ENCODE measurements at places on chromosomes 6 and 20.

DNA sequence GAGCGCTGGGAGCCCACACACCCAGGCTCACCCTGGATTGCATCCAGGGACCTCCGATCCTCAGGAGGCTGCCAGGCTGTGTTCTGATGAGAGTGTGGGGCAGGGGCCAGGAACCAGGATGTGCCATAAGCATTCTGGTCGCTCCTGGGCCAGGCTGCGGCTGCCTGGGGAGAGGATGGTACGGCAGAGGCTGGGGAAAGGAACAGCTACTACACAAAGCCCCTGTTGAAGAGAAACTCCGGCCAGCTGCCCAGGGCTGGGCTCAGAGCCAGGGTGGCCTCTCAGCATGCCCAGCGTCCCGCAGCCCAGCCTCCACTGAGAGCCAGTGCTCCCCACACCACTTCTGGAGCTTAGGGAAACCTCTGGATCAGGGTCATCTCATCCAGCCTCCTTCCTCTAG, 21.7 kb upstream of the OCSTAMP start:
- ATAC-seq = no peak

DNA sequence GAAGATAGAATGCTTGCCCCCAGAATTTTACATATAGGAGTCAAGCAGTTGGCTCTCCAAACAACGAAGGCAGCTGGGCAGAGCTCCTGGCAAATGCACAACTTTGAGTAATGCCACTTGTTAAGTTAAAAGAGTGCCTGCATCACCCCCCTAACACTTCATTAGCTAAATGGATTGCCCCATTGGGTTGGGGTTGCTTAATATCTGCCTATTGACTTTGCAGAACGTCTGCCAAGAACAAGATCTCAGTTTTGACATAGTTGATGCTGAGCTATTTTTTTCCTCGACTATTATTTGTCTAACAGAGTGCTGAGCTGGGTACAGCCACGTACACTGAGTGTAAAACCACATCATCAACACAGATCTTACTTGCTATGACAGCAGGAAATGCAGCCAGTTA, 12.1 kb downstream of the ANKRD60 start:
- no peak for ATAC-seq

- ATAC-seq = no peak
Observed at GRCh38 chr6:114452785-114453401, 110.1 kb upstream of the HS3ST5 start.

- ATAC-seq = no peak
Observed at GRCh38 chr6:121188356-121188755, 145.9 kb downstream of the TBC1D32 start.

- no peak for ATAC-seq
Observed at GRCh38 chr6:47075741-47076421, 33.7 kb upstream of the ADGRF1 start.

GRCh38 chr20:62433658-62434497, 6.5 kb upstream of the RBBP8NL start:
- no peak for ATAC-seq

DNA sequence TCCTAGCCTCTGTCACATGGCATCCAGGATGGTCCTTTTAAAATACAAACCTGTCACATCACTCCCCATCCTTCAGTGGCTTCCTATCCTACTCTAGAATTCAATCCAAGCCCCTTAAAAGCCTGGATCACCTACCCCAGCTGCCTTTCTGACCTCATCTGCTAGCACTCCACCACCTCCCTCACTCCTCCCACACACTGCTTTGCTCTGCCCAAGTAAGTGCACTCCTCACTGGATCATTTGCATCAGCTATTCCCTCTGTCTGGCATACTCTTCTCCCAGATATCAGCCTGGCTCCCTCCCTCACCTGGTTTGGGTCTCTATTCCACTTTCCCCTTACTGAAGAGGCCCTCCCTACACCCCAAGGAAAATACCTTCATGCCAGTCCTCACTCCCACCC, 10.5 kb downstream of the C6orf136 start:
- ATAC-seq = no peak

DNA sequence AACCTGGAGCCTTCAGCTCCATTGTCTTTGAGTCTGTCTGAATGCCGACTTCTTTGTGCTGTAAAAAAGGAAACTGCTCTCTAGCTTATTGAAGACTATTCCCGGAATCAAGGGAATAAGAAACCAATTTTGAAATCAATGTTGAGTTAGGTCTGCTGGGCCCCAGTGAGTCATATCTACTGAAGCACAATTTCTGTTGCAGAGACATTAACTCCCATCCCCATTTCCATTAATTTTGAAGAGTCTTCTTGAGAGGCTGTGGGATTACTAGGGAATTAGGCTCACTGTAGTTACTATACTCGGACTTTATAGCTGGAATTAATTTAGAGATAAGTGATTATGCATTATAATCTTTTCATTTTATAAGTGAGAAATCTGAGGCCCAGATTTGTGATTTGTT, 116.7 kb downstream of the SLC35F1 start:
- no peak for ATAC-seq

GRCh38 chr6:21019614-21020013, 485.4 kb downstream of the CDKAL1 start:
- ATAC-seq = no peak

- peak; percentile 44 for ATAC-seq
Observed at GRCh38 chr6:338815-339262, 46.6 kb downstream of the DUSP22 start.

DNA sequence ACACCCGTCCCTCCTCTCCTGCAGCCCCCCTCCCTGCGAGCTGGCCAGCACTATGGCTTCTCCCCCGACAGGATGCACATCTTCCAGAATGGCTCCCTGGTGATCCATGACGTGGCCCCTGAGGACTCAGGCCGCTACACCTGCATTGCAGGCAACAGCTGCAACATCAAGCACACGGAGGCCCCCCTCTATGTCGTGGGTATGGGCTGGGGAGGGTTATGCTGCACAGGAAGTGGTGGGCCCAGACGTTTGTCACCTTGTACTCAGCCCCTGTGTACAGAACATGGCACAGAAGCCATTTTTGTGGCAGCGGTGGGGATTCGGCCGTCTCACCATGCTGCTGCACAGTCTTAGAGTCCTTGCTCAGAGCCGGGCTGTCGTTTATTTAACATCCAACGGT, 29.0 kb upstream of the SRF start:
- peak; percentile 19 for ATAC-seq

DNA sequence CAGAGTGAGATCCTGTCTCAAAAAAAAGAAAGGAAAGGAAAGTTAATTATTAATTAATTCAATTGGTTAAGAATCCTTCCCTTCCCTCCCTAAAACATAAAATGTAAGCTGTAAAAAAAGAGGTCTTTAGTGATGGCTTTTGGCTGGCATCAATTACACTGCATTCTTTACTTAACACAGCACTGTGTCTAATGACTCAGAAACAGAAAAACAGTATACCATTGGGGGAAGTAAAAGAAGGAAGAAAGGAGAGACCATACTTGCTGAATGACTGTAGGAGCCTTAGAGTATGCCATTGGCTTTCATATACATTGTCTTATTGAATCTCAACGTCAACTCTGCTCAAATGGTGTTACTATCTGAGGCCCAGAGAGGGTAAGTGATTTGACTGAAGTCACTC, 18.3 kb upstream of the CITED2 start:
- ATAC-seq = peak; percentile 41

DNA sequence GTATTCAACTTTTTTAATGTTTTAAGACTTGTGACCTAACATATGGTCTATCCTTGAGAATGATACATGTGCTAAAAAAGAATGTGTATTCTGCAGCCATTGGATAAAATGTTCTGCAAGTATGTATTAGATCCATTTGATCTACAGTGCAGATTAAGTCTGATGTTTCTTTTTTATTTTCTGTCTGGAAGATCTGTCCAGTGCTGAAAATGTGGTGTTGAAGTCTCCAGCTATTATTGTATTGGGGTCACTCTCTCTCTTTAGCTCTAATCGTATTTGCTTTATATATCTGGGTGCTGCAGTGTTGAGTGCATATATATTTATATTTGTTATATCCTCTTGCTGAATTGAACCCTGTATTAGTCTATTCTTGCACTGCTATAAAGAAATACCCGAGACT, 44.2 kb upstream of the TRIM39 start:
- no peak for ATAC-seq

GRCh38 chr6:73011945-73012344, 213.4 kb downstream of the KHDC1L start:
- ATAC-seq = no peak

- ATAC-seq = no peak
Observed at GRCh38 chr6:43306086-43306485, 2.5 kb downstream of the CRIP3 start.

DNA sequence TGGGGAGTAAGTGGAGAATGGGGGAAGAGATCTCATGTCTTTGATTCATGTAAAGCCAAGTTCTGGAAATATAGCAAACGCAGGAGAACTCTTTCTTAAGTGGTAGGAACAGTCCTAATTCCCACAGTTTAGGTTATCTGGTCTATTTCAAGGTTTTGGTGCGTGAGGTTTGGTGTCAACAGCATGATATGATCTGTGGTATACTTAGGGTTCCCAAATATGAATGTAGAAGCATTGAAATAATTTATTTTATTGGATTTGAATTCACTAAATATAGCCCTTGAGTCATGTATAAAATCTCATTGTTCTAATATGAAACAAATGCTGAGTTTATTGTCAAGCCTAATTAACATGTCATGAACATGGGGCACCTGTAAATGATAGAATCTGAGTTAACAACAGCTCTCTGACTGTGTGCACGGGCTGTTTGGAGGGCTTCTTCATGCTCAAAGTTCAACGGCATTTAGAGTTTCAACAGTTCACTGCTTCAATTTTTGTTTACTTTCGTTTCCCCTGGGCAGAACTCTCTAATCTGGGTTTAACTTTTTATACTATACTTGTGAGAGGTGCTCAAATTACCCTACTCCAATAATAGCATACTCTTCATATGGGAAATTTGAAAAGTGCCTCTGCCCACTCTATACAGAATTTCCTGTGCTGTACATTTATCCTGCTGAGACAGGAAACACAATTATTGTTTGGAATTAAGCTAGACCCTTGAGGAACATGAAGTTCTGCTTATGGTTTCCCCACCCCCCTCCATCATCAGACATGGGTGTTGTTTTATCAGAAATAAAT, 236.3 kb upstream of the ZNF217 start:
- ATAC-seq = peak; percentile 39

DNA sequence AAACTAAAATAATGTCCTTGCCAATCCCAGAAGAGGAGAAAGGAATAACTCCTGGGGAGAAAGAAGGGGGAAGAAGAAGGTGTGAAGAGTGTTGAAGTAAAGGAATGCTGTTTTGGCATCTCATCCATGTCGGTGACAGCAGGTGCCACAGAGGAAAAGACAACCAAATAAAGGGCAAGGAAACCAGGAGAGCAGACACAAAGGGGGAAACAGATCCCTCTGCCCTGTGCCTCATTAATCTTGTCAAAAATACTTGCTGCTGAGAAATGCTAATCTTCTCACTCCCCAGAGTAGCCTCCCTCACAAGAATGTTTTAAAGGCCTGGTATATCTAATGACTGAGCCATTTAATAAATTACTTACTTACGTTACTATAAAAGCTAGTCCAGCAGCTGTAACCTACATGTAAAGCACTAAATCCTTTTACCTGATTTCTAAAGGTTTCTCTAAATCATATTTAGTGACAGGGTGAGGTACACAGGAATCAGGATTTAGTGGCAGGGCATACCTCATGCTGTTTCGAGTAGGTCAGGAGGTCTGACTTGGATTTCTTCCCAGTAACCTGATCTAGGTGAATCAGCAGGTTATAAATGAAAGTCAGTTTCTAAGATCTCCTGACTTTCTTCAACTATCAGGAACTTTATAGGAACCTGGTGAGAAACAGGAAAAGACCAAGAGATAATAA, 377.1 kb downstream of the CENPW start:
- no peak for ATAC-seq

DNA sequence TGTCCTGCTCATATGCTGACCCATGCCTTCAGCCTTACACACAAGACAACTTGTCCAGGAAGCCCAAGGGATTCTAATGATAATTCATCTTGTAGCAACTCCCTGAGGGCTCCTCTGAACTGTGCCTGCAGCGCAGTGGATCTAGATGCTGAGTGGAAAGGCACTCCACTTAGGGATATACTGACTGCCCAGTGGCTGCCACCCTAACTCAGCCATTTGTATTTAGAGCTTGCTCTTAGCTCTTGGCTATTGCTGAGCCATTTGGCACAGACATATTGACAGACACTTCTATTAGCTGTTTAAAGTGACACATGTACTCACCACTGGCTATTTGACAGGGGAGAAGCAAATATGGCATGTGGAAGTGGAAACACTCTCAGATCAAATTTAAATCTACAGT, 278.3 kb upstream of the SGK1 start:
- no peak for ATAC-seq

DNA sequence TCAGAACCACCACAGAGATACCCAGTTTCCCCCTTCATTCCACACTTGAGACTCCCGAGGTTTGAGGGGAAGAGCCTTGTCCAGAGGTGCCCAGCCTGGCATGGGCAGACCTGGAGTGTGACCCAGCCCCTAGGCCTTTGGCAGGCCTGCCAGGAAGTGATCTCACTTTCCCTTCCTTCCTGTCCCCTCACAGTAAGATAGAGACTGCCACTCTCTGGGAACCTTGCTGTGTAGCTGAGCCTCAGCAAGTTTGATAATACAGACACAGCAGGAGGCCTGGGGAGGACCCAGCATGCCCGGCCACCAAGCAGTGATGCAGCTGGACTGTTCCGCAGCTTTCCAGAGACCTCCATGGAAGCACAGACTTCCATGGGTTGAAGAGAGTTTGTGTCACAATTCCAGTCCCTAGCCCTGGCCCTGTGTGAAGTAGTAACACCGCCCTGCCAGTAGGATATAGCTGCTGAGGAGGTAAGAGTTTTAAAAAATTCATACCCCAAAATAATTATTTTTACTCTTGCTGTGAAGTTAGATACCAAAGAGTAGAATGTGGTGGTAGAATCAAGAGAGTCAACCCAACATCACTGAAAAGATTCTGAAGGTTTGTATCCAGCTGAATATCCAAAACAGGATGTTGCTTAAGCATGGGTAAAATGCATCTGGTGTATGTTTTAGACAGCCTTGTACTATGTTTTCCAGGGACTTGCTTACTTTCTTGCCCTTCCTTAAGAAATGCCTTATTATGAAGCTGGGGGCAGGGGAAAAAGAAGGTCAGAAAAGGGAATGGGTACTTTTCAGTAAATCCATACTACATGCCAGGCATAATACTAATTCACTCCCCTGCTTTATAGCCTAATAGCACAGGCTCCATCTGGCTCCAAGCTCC, 16.3 kb downstream of the PKIG start:
- peak; percentile 31 for ATAC-seq

GRCh38 chr20:15296422-15296821, 959.0 kb upstream of the FLRT3 start:
- ATAC-seq = no peak

GRCh38 chr20:18748987-18749386, 64.6 kb upstream of the SCP2D1 start:
- ATAC-seq = no peak

GRCh38 chr6:38676236-38676973, 26.5 kb downstream of the GLO1 start:
- no peak for ATAC-seq
